Activated naive CD4-positive, alpha-beta T cell (primary cell): ENCODE measurements at places on chromosomes 4 and X.

DNA sequence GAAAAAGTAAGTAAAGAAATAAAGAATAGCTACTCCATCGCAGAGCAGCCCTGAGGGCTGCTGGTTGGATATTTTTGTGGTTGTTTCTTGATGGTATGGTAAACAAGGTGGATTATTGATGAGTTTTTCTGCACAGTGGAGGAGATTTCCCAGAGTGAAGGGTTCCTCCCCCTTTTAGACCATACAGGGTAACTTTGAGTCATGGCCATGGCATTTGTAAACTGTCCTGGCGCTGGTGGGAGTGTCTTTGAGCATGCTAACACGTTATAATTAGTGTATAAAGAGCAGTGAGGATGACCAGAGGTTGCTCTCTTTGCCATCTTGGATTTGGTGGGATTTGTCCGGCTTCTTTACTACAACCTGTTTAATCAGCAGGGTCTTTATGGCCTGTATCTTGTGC, 128.2 kb downstream of the ASMT start:
- DNase-seq, result no peak

GRCh38 chr4:48699475-48699874, 80.6 kb downstream of the FRYL start:
- DNase-seq, result no peak

DNA sequence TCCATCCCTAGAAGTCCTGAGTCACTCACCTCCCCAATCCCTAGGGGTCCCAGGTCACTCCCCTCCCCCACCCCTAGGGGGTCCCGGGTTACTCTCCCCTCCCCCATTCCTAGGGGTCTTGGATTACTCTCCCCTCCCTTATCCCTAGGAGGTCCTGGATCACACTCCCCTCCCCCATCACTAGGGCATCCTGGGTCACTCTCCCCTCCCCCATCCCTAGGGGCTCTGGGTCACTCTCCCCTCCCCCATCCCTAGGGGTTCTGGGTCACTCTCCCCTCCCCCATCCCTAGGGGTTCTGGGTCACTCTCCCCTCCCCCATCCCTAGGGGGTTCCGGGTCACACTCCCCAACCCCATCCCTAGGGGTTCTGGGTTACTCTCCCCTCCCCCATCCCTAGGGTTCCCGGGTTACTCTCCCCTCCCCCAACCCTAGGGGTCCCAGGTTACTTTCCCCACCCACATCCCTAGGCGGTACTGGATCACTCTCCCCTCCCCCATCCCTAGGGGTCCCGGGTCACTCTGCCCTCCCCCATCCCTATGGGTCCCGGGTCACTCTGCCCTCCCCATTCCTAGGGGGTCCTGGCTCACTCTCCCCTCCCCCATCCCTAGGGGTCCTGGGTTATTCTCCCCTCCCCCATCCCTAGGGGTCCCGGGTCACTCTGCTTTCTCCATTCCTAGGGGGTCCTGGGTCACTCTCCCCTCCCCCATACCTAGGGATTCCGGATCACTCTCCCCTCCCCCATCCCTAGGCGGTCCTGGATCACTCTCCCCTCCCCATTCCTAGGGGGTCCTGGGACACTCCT, 2.1 kb downstream of the ASMTL start:
- DNase-seq, result no peak

DNA sequence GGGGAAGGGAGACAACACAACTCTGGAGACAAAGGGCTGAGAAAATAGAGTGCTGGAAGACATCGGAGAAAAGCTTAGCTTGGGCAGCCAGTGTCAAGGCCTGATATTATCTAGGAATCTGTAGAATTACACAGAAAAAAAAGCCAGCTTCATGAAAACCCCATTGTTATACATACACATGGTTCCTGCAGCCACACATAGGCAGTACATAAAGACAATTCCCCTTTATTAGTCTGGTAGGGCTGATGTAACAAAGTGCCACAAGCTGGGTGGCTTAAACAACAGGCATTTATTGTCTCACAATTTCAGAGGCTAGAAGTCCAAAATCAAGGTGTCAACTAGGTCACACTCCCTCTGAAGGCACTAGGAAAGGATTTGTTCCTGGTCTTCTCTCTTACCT, 503.5 kb downstream of the MID1IP1 start:
- no peak for DNase-seq

GRCh38 chr4:165191348-165191656, 16.1 kb upstream of the KLHL2 start:
- DNase-seq, result no peak
